Umbilical cord (tissue), 2 donors: ENCODE measurements at places on chromosomes 6 and 20.

DNA sequence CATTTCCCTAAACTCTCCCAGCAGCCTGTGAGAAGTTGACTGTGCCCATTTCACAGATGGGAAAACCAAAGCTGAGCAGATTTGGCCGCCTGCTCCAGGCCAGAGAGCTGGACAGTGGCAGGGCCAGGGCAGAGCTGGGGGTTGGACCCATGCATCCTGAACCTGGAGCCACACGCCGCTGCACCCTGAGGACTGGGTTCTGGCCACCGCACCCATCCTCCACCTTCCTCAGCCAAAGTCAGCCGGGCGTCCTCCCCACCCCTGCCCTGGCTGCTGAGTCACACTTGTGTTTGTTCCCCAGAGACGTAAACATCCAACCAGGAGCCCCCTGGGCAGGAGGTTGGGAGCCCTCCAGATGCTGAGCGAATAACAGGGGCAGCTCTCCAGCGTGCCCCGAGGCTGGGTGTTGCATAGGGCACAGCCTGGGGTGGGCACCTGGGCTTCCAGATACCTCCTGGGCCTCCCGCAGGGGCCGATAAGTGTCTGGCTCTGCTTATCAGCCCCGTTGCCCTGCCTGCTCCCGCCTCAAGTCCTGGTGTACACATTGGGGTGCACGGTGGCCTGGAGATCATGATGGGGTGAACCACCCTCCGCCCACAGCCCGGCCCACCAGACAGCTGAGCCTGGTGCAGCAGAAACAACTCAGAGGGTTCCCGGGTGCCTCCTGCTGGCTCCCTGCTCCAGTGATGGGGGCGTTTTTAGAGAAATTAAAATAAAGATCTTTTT is 23.8 kb downstream of the RBM38 start:
- DNase-seq = no peak

- no peak for DNase-seq
These were observed 303.9 kb downstream of the FOXC1 start for GRCh38 chr6:1913577-1913976.

DNA sequence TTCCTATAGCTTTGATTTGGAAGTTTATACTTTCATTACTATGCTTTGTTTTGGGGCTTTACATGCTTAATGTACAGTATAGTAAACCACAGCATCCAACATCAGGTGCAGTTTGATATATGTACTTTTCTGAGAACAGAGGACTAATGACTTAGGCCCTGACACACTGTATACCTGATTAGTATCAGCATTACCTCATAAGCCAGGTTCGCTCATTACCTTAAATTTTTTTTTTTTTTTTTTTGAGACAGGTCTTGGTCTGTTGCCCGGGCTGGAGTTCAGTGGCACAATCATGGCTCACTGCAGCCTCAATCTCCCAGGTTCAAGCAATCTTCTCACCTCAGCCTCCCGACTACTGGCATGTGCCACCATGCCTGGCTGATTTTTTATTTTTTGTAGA is 28.4 kb downstream of the CD109 start:
- no peak for DNase-seq

DNA sequence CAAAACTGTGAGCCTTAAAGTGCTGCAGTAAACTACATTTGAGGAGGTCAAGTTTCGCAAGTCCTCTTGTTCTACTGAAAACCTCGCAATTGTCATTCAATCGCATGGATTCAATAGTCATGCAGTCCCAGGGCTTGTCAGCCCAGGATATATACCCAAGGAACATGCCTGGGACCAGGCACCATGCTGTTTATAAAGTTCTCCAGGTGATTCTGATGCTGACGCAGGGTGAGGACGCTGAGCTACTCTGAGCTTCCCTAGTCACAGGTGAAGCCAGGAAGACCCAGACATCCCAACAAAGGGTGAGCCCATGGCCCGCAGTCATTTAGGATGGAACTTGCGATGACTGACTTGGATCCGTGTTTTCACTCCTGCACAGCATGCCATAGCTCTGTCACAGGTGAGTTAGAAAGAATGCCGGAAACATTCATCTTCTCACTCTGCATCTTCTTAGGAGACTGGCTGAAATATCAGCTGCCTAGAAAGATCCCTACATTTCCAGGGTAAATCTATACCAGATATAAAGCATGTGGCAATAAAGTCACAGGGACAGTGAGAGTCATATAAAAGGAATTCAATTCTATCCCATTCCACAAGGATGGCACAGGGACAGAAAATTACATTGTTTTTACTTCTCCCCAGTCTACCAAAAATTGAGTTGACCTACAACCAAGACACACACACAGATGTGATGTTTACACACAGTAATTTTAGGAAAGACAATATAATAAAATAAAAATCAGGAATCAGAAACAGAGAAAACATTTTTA is 27.0 kb upstream of the SSTR4 start:
- no peak for DNase-seq

DNA sequence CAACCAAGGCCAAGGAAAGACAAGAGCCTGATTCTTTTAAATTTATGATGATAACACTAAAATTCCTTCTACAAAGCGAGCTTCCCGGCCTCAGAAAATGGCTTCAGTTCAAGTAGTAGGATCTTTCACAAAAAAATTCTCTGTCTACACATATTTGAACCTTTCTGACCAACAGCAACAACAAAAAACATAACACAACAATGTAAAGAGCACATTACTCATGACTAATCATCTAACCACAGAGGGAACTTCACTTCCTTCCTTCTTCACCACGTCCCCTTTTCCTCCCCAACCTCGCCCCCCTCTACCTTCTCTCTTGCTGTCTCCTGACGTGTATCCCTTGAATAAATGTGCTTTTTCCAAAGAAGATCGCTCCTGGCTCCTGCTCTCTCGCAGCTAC is 228.2 kb downstream of the MYLK4 start:
- no peak for DNase-seq

DNA sequence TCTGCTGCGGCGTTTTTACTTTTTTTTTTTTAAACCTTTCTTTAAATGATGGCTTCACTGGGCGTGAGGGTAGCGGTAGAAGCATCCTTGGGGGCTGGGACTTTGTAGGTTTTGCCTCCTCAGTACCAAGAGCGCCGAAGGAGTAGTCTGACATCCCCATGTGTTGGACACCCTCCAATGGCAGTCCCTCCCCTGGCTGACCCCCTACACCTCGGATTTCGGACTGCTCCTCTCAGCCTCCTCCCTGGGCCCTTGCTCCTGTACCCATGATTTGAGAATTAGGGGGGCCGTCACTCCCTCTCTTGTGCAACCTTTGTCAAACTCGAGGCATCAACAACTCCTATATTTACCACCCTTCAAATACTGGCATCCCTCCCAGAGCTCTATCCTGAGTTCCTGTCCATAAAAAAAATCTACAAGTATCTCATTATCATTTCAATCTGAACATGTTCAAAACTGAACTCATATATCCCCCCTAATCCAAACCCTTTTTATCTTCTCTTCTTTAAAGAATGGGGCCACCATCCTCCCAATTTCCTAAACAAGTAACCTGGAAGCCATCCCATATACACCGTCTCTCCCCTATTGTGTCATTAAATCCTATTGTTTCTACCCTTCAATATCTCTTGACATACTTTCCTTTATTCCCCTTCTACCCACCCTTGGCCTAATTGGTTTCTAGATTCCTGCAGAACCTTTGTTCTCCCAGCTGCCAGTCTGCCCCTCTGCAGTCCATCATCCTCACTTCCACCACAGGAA is 1.2 kb upstream of the ARFGEF3 start:
- DNase-seq = no peak

DNA sequence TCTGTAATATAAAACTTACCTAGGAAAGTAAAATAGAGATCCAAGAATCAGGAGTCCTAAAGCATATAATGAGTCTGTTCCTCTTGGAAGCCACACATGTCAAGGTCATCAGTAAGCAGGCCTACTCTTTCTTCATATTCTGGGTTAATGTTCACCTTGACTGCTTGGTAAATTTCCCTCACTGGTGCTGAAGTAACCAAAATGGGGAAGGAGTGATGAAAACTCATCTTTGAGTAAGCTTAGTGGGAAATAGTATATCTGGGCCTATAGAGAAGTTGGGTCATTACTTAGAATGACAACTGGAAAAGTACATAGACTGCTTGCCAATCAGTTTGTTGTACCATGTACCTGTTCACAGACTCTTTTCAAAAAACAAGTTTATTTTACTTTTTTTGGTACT is 6.6 kb downstream of the TSPYL4 start:
- DNase-seq = no peak

GRCh38 chr6:121932076-121932991 is 467.1 kb upstream of the HSF2 start:
- DNase-seq = peak; percentile 83

- DNase-seq = peak; percentile 79
These were observed 28.8 kb upstream of the NHSL1 start for GRCh38 chr6:138528137-138528536.

DNA sequence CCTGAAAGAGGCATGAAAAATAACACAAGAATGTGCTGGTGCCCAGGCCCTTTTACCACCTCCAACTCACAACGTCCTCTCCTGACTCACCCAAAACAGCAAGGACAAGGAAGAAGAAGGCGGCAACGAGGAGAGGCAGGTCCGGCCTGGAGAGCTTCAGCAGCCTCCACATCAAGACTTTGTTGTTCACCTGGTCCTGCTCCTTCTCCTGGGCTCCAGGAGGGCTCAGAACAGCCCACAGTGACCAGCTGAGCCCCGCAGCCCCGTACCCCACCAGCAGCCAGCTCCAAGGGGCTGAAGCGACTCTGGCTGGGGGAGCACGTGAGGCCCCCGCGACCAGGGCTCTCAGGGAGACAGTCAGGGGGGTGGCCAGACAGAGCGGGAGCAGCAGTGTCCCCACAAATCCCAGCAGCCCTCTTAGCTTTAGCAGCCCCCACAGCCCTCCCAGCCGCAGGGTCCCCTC is 857 bp downstream of the TAP2 start:
- DNase-seq = no peak

GRCh38 chr6:148789948-148790347 is 43.1 kb downstream of the UST start:
- no peak for DNase-seq

DNA sequence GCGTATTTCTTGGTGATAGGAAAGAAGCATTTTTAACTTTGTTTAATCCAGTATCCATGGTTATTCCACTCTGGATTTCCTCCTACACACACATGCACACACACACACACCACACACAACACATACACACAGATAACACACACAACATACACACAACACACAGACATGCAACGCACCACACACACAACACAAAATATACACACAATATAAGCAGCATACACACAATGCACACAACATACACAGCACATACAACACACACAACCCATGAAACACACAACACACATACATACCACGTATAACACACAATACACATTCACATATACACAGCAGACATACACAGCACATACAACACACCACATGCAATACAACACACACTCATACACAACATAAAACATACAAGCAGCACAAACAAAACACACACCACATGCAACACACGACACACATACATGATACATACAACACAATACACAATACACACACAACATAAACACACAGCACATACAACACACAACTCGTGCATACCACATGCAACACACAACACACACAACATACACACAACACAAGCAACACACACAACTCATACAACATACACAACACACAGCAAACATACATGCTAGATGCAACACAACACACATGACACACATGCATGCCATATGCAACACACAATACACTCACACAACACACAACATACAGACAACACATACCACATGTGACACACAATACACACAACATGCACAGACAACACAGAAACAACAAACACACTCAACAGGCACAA is 13.0 kb downstream of the TTLL2 start:
- no peak for DNase-seq

DNA sequence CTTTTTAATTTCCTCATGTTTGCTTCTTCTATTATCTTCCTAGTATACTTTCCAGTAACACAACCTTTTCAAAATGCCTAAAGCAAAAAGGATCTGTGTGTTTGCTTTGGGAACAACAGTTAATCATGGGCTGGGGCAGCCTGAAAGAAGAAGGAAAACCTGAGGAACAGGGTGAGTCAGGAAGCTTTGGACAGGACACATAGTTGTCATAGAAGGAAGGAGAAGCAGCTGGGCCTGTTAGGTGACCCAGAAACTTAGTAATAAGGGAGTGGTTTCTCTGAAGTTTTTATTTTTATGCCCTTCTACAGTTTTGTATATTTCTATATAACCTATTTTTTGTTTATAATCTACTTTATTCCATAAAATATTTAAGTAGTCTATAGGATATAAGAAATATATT is 61.4 kb downstream of the CD24 start:
- DNase-seq = peak; percentile 59

GRCh38 chr6:52946306-52946705 is 36.8 kb upstream of the GSTA3 start:
- no peak for DNase-seq

DNA sequence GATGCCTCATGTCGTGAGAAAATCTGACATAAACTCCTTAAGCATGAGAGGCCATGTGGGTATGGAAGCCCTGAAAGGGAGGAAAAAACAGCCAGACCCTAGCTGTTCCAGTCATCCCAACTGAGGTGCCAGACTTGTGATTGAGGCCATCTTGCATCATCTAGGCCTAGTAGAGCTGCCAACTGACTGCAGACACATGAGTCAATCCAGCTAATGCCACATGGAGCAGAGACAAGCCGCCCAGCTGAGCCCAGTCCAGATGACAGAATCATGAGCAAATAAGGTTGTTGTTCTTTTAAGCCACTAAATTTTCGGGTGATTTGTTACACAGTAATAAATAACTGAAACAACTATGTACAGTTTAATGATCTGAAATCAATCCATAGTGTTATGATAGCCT is 680.9 kb downstream of the MAFB start:
- no peak for DNase-seq

DNA sequence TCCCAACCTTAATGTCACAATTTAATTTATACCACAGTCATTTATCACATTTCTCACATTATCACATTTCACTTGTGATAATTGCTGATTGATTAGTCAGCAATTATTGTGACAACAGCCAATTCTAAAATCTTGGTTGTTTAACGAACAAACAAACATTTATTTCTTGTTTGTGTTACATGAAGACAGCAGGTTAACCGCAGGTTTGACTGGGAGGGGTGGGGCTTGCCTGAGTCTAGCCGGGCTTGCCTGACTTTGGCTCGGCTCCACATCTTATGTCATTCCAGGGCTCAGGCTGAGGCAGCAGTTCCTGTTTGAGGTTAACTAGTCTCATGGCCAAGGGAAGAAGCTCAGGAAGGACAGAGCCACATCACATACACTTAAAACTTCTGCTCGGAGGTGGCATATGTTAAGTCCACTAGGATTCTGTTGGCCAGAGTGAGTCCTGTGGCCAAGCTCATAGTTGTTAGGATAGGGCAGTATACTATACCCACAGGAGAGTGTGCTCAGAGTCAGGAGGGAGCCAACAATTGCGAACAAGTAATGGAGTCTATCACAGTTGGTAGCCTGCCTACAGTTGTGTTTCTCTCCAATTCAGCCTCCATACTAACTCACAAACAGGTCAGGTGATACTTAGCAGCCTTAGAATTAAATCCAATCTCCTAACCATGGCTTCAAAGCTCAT is 90.0 kb upstream of the IFNGR1 start:
- DNase-seq = peak; percentile 73

GRCh38 chr6:166766769-166767168 is 139.7 kb upstream of the RPS6KA2 start:
- DNase-seq = no peak

GRCh38 chr20:32583581-32584070 is 1.5 kb downstream of the NOL4L start:
- peak; percentile 65 for DNase-seq
